Vagina (tissue), 2 donors: ENCODE measurements at places on chromosomes 16 and 17.

GRCh38 chr16:75644240-75645012 lies 3.0 kb downstream of the KARS1 start:
- DNase-seq: no peak
- peaks cover 38% of the 10 kb centered on the region for H3K4me1 ChIP-seq
- no peaks in the 10 kb centered on the region for H3K27me3 ChIP-seq
- H3K27ac ChIP-seq: no peak overlapping the region
- H3K36me3 ChIP-seq: peaks cover 30% of the 10 kb centered on the region

DNA sequence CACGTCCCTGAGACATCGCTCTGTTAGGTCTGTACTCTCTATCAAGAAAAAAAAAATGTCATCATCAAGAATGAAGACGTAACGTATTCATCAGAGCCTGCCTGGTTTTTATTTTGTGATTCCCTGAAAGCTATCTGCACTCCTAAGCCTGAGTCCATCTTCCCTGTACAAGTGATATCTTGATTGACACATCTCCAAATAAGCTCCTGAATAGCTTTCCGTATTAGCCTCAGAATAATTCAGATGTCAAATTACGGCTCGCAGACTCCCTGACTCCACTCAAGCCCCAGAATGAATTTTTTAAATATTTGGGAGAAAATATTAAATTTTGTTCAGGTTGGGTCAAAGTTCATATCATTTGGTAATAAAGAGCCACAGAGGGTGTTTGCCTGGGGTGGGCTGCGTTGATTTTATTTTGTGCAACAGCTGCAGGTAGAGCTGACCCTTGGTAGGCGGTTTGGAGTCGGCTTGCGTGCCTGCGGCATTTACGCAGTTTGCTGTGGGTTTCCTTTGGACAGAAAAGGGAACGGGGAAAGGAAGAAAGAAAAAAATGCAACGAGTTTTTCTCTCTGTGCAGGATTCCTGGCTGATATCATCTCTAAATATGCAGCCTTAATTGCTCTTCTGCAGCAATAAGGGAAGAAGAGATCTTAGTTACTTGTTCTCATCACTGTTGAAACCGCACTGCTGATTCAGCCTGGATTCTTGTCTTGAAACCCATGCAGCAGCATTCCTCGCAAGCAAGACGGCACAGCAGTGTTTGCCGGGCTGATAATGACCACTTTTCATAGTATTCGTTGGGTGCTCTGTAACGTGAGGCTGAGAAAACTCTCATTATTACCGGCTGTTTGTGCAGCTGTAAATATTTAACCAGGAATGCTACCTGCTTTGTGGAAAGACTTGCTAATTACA lies 114.7 kb downstream of the IRX3 start:
- H3K4me3 ChIP-seq: no peak overlapping the region
- DNase-seq: no peak
- no peaks in the 10 kb centered on the region for H3K27me3 ChIP-seq
- H3K36me3 ChIP-seq: no peaks in the 10 kb centered on the region

DNA sequence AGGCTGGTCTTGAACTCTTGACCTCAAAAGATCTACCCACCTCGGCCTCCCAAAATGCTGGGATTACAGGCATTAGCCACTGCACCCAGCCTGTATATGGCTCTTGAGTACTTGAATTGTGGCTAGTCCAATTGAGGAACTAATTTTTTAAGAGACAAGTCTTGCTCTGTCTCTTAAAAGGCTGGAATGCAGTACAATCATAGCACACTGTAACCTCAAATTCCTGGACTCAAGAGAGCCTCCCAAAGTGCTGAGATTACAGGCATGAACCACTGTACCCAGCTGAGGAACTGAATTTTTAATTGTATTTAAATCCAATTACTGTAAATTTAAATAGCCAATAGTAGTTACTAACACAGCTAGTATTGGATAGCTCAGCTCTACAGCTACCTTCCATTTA lies 50.6 kb downstream of the MED13 start:
- no peaks in the 10 kb centered on the region for H3K36me3 ChIP-seq
- H3K27me3 ChIP-seq: no peaks in the 10 kb centered on the region
- no peak overlapping the region for H3K4me3 ChIP-seq
- DNase-seq: no peak
- no peaks in the 10 kb centered on the region for H3K4me1 ChIP-seq

GRCh38 chr17:21689604-21690003 lies 2.7 kb upstream of the KCNJ18 start:
- H3K36me3 ChIP-seq: no peaks in the 10 kb centered on the region
- H3K4me1 ChIP-seq: no peaks in the 10 kb centered on the region
- no peaks in the 10 kb centered on the region for H3K27me3 ChIP-seq
- DNase-seq: no peak

- H3K27ac ChIP-seq: no peak overlapping the region
- H3K36me3 ChIP-seq: no peaks in the 10 kb centered on the region
- DNase-seq: no peak
- H3K27me3 ChIP-seq: no peaks in the 10 kb centered on the region
- H3K4me3 ChIP-seq: no peak overlapping the region
- H3K4me1 ChIP-seq: no peaks in the 10 kb centered on the region
Observed at GRCh38 chr17:64579917-64580316, 73.1 kb downstream of the CEP95 start.

DNA sequence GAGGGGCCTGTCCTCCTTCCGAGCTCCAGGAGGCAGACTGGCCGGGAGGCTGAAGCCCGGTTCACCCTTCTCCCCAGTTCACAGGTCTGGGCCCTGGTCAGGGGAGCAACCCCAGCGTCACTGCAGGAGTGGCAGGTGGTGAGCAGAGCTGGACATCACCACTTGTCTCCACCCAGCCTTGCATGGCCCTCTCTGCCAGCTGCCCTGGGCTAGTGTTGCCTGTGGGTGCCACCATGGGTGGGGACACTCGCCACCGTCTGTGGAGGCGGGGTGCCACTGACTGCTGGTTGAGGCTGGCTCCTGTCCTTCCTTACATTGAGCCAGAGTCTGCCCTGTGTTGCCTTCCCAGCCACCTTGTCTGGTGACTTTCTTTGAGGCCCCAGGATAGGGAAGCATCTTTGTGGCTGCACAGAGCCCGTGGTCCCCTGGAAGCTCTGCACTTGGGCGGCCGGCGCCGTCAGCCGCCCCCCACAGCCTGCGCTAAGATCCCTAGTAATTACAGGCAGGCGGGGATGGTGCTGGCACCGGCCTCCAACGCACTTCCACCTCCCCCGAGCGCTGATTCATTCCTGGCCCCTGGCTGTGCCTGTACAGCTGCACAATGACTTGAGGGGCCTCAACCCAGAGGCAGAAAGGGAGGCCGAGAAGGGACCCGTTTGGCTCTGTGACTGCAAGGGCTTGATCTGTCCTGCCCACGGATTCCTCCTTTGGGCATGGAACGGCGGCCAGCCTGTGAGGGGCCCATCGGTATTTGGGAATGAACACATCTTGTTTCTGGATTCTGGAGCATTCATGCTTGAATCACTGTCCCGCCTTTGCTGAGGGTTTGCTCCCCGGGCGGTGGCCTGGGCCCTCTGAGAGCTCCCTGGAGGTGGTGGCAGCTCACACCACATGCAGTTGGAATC lies 5.2 kb downstream of the BAIAP2 start:
- H3K27me3 ChIP-seq: no peaks in the 10 kb centered on the region
- H3K27ac ChIP-seq: peak overlapping the region; percentile 23
- peaks cover 87% of the 10 kb centered on the region for H3K4me1 ChIP-seq

GRCh38 chr16:85759631-85760419 lies 8.9 kb upstream of the C16orf74 start:
- H3K27me3 ChIP-seq: no peaks in the 10 kb centered on the region
- no peaks in the 10 kb centered on the region for H3K36me3 ChIP-seq
- H3K4me3 ChIP-seq: no peak overlapping the region
- no peak overlapping the region for H3K27ac ChIP-seq

GRCh38 chr17:27496437-27496943 lies 40.2 kb downstream of the KSR1 start:
- no peak overlapping the region for H3K4me3 ChIP-seq
- peaks cover 72% of the 10 kb centered on the region for H3K4me1 ChIP-seq
- no peak for DNase-seq
- H3K36me3 ChIP-seq: no peaks in the 10 kb centered on the region
- no peaks in the 10 kb centered on the region for H3K27me3 ChIP-seq

- no peak overlapping the region for H3K4me3 ChIP-seq
- H3K27me3 ChIP-seq: no peaks in the 10 kb centered on the region
- H3K36me3 ChIP-seq: peaks cover 14% of the 10 kb centered on the region
- no peak for DNase-seq
Observed at GRCh38 chr17:1022278-1023024, 25.5 kb downstream of the TIMM22 start.

- H3K27ac ChIP-seq: no peak overlapping the region
- DNase-seq: no peak
- H3K4me3 ChIP-seq: no peak overlapping the region
- H3K27me3 ChIP-seq: no peaks in the 10 kb centered on the region
Observed at GRCh38 chr17:33124871-33125551, 133.4 kb downstream of the SPACA3 start.

DNA sequence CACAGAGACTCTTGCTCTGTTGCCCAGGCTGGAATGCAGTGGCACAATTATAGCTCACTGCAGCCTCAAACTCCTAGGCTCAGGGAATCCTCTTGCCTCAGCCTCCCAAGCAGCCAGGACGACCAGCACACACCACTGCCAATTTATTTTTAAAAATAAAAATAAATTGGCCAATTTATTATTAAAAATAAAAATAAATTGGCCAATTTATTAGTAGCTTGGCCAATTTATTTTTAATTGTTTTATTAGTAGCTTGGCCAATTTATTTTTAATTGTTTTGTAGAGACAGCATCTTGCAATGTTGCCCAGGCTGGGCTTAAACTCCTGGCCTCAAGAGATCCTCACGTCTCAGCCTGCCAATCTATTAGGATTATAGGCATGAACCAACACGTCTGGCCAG lies 184.3 kb downstream of the FTO start:
- no peaks in the 10 kb centered on the region for H3K36me3 ChIP-seq
- H3K27ac ChIP-seq: no peak overlapping the region
- H3K4me1 ChIP-seq: peaks cover 9% of the 10 kb centered on the region
- DNase-seq: no peak

DNA sequence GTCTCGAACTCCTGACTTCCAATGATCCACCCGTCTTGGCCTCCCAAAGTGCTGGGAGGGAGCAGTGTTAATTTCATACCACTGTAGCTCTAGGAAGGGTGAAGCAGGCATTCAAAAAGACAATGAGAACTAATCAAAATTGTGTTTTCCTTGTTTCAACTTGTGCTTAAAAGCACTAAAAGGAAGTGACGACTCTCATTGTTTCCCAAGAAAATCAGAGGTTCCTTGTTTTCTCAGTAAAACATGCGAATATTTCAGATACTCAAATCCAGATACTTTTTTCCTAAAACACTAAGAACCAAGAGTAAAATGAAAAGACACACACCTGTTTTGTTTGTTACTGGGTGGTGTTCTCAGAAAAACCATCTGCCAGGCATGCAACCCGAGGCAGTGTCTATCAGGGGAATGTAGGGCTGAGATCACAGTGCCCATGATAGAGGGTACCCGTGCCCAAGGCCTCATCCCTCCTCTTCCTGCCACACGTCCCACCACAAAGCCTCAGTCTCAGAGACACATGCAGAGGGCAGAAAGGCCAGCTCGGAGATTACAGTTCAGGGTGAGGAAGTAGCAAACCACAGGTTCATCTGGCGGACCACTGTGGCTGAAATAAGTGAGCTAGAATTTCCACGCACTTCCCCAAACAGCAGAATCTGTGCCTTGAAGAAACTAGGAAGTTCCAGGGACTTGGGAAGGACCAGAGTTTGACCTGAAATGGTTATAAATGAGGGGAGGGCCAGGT lies 33.7 kb downstream of the GINS3 start:
- no peak overlapping the region for H3K4me3 ChIP-seq
- no peaks in the 10 kb centered on the region for H3K4me1 ChIP-seq
- H3K36me3 ChIP-seq: no peaks in the 10 kb centered on the region
- no peak for DNase-seq

DNA sequence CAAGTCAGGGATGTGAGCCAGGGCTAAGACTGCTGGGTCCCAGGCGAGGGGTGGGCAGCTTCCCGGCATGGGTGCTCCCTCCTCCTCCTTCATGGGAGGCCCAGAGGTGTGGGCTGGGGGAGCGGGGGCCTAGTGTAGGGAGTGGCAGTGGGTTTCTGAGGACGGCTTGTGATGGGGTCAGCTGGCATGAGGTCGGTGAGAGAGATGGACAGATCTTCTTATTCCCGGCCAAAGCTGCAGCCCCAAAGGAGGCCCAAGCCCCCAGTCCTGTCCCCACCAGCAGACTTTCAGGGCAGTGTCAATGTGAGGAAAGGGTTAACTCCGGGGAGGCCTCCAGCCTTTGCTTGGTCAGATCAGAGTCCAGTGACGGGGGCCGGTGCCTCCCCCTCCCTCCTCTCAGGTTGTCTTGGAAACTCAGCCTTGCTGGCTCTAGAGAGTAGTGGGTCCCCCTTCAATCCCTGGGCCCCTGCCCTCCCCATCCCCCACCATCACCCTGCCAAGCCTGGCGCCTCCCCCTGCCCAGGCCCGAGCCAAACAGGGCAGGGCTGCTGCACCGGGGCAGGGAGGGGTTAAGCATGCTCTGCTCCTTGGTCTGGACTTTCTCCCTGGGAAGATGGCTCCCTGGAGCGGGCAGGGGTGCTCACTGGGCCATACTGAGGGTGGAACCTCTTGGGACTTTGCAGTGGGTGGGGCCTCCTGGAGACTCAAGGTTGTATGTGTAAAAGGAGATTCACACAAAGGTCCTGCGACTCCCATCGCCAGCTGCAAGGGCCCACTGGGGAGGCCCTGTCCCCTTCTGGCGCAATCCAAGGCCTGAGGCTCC lies 12.4 kb downstream of the NAT9 start:
- H3K36me3 ChIP-seq: peaks cover 8% of the 10 kb centered on the region
- no peaks in the 10 kb centered on the region for H3K27me3 ChIP-seq
- no peak for DNase-seq
